ENCODE measurements at places on chromosomes 13 and 19. TPM values are rescaled to one million over a fixed set of nuclear protein-coding genes. Genes with fewer than 3 reads are reported as not detected.

Gene TNNT1
- total RNA-seq, result not detected

DNA sequence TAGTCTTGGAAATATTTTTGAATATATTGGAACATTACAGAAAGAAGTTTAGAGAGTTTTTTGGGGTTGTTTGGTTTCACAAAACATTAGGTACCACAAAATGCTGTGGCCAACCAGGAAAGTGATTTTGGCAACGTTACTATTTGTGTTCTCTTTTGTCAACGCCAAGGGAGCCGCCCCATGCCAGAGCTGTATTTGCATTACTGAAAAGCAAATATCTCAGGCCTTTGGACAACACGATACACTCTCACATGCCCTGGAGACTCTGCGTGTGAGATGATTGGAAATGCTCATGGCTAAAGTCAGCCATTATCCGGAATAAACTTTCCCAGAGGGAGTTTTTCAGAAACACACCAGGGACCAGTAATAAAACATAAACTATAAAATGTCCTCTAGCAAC, 324.6 kb downstream of the SHISA2 start:
- H3K36me3 ChIP-seq, result no peaks in the 10 kb centered on the region
- no peak overlapping the region for H3K27ac ChIP-seq
- H3K27me3 ChIP-seq, result peaks cover 11% of the 10 kb centered on the region
- DNase-seq, result no peak

DNA sequence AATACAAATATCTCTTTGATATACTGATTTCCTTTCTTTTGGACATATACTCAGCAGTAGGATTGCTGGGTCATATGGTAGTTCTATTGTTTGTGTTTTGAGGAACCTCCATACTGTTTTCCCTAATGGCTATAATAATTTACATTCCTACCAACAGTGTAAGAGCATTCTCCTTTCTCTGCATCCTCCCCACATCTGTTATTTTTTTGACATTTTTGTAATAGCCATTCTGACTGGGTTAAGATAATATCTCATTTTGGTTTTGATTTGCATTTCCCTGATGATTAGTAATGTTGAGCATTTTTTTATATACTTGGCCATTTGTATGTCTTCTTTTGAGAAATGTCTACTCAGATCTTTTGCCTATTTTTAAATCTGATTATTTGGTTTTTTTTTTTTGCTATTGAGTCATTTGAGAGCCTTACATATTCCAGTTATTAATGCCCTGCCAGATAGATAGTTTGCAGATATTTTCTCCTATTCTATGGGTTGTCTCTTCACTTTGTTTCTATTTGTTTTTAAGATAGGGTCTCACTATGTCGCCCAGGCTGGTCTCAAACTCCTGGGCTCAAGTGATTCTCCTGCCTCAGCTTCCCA, 95.7 kb downstream of the FNDC3A start:
- H3K36me3 ChIP-seq, result peaks cover 32% of the 10 kb centered on the region
- H3K27me3 ChIP-seq, result no peaks in the 10 kb centered on the region
- no peak overlapping the region for H3K27ac ChIP-seq
- DNase-seq, result no peak
- H3K4me3 ChIP-seq, result no peak overlapping the region

DNA sequence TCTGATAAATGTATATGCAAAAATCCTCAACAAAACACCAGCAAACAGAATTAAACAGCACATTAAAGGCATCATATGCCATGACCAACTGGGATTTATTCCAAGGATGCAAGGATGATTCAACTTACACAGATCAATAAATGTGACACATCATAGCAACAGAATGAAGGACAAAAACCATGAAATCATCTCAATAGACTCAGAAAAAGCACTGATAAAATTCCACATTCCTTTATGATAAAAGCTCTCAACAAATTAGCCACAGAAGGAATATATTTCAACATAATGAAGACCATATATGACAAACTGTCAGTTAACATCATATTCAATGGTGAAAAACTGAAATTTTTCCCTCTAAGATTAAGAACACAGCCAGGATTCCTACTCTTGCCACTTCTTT, 691.6 kb downstream of the DIAPH3 start:
- H3K36me3 ChIP-seq, result no peaks in the 10 kb centered on the region
- DNase-seq, result no peak
- H3K4me3 ChIP-seq, result no peak overlapping the region
- no peaks in the 10 kb centered on the region for H3K27me3 ChIP-seq

GRCh38 chr19:50290011-50290410, 39.2 kb downstream of the KCNC3 start:
- no peaks in the 10 kb centered on the region for H3K4me1 ChIP-seq
- no peaks in the 10 kb centered on the region for H3K36me3 ChIP-seq
- DNase-seq, result no peak
- no peak overlapping the region for H3K27ac ChIP-seq

- no peak overlapping the region for H3K4me3 ChIP-seq
- no peaks in the 10 kb centered on the region for H3K4me1 ChIP-seq
- no peak overlapping the region for H3K27ac ChIP-seq
- no peak for DNase-seq
- H3K27me3 ChIP-seq, result peaks cover 54% of the 10 kb centered on the region
- no peaks in the 10 kb centered on the region for H3K36me3 ChIP-seq
Observed at GRCh38 chr13:113361406-113361805, 2.5 kb downstream of the GRTP1 start.
